NCI-H1048 (cell line): ENCODE measurements at places on chromosomes 4 and X.

- no peak for DNase-seq
Measured at GRCh38 chrX:121642415-121642814, 595.0 kb downstream of the GLUD2 start.

GRCh38 chr4:143189528-143189927, 4.8 kb downstream of the USP38 start:
- no peak for DNase-seq

GRCh38 chr4:5619913-5620625, 88.3 kb downstream of the EVC2 start:
- no peak for DNase-seq

- DNase-seq = no peak
Measured at GRCh38 chrX:51894697-51895336, 1.4 kb downstream of the MAGED1 start.

GRCh38 chr4:39446842-39447573, 11.7 kb downstream of the RPL9 start:
- DNase-seq = no peak

DNA sequence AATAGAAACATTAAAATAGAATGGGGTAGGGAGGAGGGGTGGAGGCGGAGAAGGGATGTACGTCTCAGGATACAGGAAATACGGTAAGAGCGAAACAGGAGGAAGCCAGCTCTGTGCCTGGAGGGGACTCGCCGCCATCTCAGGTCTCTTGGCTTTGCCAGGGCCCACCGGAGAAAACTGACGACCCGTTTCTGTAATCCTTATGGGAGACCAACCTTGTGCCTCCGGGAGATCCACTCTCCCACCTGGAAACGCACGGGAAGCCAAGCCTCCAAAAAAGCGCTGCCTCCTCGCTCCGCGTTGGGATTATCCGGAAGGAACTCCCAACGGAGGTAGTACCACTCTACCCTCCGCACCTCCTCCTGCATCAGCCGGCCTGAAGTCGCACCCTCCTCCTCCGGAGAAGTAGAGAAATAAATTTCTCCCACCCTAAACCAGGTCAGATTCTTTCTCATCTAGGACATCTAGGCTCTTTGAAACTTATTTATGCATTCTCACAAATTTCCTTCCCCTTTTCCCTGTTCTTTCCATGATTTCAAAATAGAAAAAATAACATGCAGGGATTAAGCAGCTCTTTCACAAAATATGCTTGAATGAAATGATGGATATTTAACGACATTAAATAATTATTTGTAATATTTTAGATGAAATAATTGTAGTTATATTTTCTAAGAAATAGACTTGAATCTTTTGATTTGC, at the start of gene NBDY:
Gene NBDY (plus strand): TSS at position 92 of the 699 bp plus-strand sequence. CDS start 111 bp downstream, at position 203.
- no peak for DNase-seq
